ENCODE measurements at places on chromosomes 4 and X. TPM values are rescaled to one million over a fixed set of nuclear protein-coding genes. Genes with fewer than 3 reads are reported as not detected.

TCEAL6 gene
- total RNA-seq, result 0.11 TPM

GPR143 gene
- total RNA-seq, result 1.5 TPM

TMEM35A gene
- total RNA-seq, result 2.1 TPM

FRG2 gene
- total RNA-seq, result not detected

HHIP gene
- 9.1 TPM for total RNA-seq

SORCS2 gene
- 15.5 TPM for total RNA-seq

SPACA5 gene
- not detected for total RNA-seq

F8A3 gene
- total RNA-seq, result 3.3 TPM

CSAG1 gene
- not detected for total RNA-seq

KLF8 gene
- total RNA-seq, result 3.6 TPM

SLC25A43 gene
- total RNA-seq, result 3.2 TPM

PPP4R3C gene
- total RNA-seq, result not detected

FAM9B gene
- total RNA-seq, result not detected

SH3D19 gene
- 35.1 TPM for total RNA-seq

COX18 gene
- total RNA-seq, result 37.3 TPM

ARAP2 gene
- total RNA-seq, result 23.7 TPM

FGFR3 gene
- total RNA-seq, result 1.7 TPM

SPATA4 gene
- total RNA-seq, result not detected

POLN gene
- 0.69 TPM for total RNA-seq

FAT4 gene
- 5.1 TPM for total RNA-seq
